ENCODE measurements at places on chromosomes 11 and 22. TPM values are rescaled to one million over a fixed set of nuclear protein-coding genes. Genes with fewer than 3 reads are reported as not detected.

DNA sequence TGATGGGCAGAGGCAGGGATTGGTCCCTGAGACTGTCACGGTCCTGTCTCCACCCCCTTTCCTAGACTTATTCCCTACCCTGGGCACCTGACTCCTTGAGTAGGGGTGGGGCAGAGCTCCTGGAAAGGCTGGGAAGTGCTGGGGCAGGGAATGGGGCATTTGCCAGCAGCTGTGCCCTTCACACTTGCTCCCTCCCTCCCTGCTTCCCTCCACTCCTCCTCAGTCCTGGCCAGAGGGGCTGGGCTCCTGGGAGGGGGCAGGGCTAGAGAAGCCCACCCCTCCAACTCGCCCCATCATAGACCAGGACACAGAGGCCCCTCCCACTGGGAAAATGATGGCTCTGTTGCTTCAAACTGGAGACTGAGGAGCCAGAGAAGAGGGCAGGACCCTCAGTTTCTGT lies 11.6 kb downstream of the SCN2B start:
- DNase-seq = peak; percentile 19

DNA sequence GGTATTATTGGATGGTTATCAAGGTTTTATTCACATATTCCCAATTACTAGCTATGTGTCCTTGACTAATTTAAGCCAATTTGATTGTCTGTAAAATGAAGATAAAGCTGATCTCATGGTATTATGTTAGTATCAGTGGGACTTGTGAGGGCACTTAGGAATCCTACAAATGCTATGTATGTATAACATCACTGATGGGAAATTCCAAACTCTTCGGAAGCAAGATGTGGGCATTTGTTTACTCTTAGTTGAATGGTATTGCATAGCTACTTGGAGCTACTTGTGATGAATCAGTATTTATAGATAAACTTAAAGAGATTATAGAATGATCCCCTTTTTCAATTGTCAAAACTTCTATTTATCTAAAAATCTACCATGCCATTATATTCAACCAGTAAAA lies 239.9 kb downstream of the CNTN5 start:
- no peak for DNase-seq

Gene OPCML
- total RNA-seq = not detected

- no peak for DNase-seq
Measured at GRCh38 chr11:110071197-110071596, 22.0 kb upstream of the ZC3H12C start.

Gene DCHS1
- total RNA-seq = 11.1 TPM

DNA sequence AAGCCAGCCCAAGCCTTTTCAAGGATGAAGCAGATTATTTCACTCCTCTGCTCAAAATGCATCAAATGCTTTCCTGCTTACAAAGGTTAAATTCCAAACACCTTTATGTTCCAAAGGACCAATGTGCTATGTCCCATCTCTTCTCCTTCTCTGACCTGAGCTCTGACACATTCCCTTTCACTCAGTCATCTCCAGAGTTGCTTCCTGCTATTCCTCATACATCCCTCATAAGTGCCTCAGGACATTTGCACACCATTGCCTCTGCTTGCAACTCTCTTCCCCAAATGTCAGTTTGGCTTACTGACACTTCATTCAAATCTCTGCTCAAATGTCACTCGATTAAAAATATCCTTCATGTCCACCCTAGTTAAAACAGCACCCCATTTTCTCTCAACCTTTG lies 53.3 kb upstream of the BMAL1 start:
- no peak for DNase-seq

Gene PARVG
- 304 TPM for total RNA-seq

- no peak for DNase-seq
Measured at GRCh38 chr11:32602657-32603415, 19.2 kb downstream of the EIF3M start.

Gene TEX54
- not detected for total RNA-seq

DNA sequence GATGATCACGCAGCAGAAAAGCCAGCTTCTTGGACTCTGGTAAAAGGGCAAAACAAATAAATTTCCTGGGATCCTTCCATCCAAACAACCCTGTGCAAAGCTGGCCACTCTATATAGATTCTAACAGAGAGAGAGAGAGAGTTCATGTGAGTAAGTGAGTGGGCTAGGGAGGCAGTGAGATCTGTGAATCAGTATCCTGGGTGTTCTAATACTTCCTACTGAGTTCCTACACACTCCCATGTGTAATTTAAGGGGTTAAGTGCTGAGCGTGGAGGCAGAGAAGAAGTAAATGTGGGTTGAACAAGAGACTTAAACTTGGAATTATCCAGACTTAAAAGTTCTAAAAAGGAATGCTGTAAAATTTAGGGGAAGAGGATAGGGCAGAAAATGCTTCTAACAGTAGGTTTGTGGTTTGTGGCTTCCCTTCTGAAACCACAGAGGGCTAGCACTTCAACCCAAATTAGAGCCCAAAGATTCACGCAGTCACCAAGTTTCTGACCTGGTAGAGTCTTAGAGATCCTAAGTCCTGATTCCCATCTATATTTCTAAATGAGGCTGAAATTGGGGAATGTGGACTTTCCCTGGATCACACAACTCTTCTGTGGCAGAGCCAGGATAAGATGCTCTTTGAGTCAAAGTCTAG lies 413.9 kb downstream of the TENM4 start:
- no peak for DNase-seq

DNA sequence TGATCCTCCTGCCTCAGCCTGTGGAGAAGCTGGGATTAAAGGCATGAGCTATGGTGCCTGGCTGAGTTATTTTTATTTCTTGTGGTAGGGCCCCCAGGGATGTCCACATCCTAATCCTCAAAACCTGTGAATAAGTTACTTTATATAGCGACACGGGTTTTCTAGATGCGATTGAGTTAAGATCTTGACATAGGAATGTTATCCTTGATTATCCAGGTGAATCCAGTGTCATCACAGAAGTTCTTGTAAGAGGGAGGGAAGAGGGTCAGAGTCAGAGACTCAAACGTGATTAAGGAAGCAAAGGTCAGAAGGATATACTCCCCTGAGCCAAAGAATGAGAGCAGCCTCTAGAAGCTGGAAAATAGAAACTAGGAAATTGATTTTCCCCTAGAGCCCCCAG lies 117.8 kb downstream of the INSC start:
- no peak for DNase-seq

Gene DDIAS
- 0.27 TPM for total RNA-seq

Gene NXPE2
- 2.8 TPM for total RNA-seq

GRCh38 chr22:20218987-20219386 lies 49.1 kb downstream of the RTN4R start:
- no peak for DNase-seq

- no peak for DNase-seq
Measured at GRCh38 chr11:79358258-79358657, 82.6 kb downstream of the TENM4 start.

Gene PRODH
- 239 TPM for total RNA-seq

- no peak for DNase-seq
Measured at GRCh38 chr11:873706-874105, 31.1 kb downstream of the TSPAN4 start.

Gene OR8K5
- total RNA-seq = not detected

DNA sequence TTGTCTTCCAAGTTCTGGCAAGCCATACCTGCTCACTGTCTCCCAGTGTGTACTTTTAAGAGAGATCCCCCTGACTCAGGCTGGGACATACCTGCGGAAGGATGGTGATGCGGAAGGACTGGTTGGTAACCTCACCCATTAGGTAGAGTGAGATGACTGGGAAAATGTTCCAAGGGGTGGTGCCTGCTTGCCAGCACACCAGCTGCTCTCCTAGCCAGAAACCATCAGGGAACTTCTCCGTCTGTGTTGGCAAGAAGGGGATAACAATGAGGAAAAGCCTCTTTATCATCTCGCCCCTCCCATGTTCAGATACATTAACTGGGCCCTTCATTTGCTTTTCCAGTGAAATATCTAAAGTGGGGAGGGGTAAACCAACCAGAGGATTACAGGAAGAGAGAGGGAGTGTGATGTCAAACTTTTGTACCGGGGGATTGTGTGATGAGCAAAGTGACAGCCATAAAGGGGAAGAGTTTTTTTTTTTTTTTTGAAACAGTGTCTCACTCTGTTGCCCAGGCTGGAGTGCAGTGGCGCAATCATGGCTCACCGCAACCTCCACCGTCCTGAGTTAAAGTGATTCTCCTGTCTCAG lies at the start of gene BACE1-AS:
Gene BACE1-AS (plus strand): TSS at position 538 of the 588 bp plus-strand sequence.
- no peak for DNase-seq

DNA sequence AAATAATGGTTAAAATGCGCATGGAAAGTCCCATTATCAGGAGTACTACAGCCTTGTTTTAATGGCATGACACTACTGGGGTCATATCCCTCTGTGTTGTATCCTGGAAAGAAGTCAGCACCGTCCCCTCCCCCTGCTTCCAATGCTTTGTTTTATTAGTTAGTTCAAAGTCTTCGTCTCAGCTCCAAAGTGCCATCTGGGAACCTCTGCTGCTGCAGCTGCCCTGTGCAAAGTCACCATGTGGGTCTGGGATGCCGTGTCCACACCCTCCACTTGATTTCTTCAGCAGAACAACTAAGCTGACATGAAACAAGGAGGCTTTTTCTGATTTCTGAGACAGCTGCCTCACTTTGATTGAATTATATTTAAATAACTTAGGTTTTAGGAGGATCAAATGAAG lies 29.5 kb upstream of the NCAM1 start:
- no peak for DNase-seq

Gene ANO5
- 5.7 TPM for total RNA-seq

Gene SLC22A6
- total RNA-seq = not detected

DNA sequence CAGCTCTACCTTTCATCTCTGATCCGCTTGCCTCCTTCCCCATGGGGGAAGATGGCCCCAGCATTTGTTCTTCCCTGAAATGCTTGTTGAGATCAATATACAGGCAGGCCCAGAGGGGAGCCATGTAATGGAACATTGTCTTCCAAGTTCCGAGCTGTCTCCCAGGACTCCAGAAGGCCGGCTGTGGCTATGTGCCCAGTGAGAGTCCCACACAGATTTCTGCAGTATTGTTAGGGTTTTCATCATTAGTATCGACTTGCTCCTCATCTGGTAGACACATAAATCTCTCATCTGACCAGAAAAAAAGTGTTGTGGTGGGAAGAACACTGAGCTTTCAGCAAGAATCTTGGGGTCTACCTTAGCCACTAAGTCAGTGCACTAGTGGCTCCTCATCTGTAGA lies 163.4 kb downstream of the TRIM29 start:
- no peak for DNase-seq

- peak; percentile 18 for DNase-seq
Measured at GRCh38 chr11:128882451-128882850, 8.7 kb upstream of the KCNJ5 start.

GRCh38 chr11:727281-727701 lies 20.0 kb upstream of the TALDO1 start:
- no peak for DNase-seq

All from Peyer's patch (tissue), 4 donors.